ENCODE measurements at places on chromosomes 6 and 20.
A peak's percentile ranks its signal among the peaks of the same experiment; 100 is the strongest.

DNA sequence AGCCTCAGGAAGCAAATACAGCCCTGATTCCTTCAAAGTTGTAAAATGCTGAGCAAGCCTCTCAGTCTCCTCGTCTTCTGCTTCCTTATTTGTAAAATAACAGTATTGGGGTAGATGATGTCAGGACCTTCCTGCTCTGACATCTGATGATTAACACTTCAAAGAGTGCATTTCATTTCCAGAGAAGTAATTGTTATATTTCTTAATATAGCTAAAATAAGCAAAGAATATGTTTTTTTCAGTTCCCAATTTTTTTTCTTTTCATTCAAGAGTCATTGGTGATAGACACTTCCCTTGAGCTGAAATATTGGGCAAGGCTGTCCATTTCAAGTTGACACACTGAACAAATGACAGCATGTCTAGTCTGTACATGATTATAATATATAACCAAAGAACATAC lies 53.4 kb downstream of the SLX4IP start:
- DNase-seq = no peak

DNA sequence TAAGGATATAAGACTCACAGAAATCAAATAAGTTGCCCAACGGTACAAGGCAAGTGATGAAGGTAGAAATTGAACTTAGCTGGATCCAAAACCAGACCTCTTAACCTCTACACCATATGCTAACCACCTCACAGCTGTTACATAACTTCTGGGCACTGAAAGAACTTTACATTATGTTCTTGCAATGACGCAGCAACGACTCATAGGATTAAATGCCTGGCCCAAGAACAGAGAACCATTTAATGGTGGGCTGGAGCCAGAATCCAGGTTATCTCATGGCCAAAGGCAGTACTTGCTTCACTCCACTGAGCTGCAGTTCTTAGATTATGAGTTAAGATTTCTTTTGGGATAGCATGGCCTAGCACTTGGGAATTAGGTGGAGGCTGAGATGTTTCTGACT lies 4.4 kb downstream of the TRMT6 start:
- no peak for DNase-seq

GRCh38 chr6:8904754-8905153 lies 469.4 kb upstream of the SLC35B3 start:
- no peak for DNase-seq

DNA sequence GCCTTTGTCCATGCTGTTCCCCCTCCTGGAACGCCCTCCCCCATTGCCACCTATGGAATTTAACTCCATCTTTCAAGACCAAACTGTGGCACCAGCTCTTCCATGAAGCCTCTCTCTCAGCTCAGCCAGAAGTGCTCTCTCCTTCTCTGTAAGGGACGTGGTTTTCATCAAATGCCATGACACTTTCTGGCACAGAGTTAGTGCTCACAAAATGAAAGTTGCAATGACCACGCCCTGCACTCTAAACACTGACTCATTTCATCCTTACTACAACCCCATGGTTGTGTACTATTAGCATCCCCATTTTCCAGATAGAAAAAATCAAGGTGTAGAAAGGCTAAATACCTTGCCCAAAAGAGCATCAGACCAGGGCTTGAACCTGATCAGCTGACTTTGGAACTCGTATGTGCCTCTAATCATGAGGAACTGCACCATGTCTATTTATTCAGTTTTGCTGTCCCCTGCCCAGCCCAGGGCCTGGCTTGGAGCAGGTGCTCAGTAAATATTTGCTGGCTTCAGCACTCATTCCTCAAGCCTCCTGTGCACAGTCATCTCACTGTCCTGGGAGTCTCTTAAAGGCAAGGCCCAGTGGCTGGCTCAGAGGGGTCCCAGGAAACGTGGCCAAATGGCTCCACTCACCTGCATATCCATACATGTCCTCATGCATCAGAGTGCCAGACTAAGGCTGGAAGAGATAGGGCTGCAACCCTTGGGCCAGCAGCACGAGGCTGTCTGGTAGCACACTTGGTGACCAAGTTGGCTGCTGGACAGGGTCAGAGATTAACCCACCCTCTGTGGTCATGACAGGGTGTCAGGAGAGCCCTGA lies 77.9 kb downstream of the MRPL14 start:
- no peak for DNase-seq

DNA sequence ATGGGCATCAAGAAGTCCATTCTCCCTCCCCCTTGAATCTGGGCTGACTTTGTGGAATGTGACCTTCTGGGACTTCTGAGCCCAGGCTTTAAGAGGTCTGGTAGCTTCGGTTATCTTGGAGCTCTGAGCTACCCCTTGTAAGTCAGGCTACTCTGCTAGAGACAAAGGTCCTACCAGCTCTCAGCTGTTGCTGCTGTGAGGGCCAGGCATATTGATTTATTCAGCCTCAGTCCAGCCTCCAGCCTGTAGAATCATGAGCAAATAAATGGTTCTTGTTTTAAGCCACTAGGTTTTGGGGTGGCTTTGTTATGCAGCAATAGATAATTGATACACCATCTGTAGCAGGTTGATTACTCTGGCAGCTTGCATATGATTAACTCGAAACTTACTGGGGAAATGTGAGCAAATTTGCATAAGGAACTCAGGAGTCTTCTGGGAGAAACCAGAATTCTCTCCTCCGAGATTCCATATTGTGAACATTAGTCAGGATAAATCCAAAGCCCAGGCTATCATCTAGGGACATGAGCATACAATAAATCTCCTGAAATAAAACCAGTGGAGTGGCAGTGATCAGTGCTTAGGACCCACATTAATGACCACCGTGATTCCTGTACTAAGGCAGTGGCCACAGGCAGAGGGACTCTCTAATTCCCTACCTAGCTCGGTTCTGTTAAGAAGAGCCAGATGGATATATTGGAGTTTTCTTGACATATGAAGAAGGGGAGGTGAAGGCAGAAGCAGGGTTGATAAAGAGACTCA lies 336.1 kb downstream of the CDC5L start:
- no peak for DNase-seq

GRCh38 chr6:3775847-3776246 lies 24.3 kb upstream of the PXDC1 start:
- DNase-seq = no peak

GRCh38 chr6:31718265-31718664 lies 3.1 kb downstream of the LY6G6D start:
- no peak for DNase-seq

DNA sequence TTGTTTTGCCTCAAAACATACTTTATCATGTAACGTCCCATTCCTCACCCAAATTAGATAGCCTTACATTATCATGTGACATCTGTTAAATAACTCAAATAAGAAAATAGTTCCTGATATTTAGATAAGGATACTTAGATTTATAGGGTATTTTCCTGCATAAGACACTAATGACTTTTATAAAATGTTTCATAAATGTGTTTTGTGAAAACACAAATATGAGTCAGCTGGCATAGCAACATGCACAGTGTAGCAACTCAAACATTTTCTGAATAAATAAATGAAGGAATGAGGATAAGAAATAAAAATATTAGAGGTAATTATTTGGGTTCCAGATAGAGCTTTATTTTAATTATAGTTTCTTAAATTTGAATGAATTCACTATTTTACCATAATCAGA lies 460.4 kb upstream of the PLCB4 start:
- DNase-seq = no peak

DNA sequence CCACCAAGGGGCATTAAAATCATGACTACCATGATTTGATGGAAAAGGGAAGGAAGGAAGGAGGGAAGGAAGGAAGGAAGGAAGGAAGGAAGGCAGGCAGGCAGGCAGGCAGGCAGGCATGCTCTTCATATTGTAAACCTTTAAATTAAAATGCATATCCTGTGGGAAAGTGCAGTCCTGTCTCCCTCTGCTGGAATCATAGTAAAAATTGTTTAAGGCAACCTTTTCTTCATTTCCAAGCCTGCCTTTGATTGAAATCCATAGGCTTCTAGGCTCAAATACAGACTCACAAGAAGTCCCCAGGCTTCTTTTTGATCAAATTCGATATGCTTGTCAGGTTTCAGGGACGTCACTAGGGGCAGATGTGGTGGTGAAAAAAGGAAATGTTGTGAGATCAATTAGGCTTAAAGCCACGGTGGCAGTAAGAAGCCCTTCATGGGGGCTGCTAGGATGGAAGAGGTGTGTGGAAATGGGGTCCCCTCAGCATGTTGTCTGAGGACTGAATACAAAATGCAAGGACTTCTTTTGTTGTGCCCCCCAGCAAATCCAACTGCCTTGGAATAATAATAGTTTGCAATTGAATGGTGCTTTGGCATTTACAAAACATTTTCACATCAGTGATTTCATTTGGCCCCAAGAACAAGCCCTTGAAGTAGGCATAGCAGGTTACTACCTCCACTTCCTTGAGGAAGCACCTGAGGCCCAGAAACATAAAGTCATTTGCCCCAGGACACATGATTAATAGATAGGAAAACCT lies 25.6 kb upstream of the GABRR1 start:
- no peak for DNase-seq

GRCh38 chr20:63054681-63055240 lies 48.0 kb upstream of the BHLHE23 start:
- no peak for DNase-seq

DNA sequence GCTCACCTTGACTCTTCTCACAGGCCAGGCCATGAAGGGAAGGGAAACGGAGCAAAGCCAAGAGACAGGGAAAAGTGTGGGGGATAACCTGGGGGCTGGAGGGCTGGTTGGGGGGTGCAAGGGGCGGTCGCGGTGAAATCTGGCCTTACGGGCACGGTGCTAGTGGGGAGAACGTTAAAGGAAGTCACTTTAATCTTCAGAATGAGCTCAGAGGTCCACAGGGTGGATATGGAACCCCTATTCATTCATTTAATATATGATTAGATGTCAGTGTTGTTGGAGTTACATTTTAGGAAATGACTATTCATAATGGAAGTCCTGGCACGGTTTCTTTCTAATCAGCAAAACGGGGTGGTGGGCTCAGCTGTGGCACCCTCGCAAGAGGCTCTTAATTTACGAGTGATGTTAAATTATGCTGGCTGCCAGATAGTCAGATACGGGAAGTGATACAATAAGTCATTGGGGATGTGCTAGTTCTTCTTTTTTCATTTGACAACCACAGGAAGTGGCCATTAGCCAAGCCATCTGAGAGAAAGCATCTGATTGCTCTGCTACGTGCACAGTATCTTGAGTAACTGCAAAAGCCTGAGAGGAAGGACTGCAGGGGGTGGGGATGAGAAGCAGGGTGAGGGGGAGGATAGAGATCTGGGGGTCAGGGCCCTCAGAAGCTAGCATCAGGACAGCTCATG lies 253.0 kb downstream of the QKI start:
- peak; percentile 78 for DNase-seq

GRCh38 chr6:159152041-159152440 lies 17.2 kb upstream of the FNDC1 start:
- DNase-seq = no peak

GRCh38 chr6:128870746-128871145 lies 12.2 kb upstream of the LAMA2 start:
- DNase-seq = no peak

GRCh38 chr20:43832096-43832816 lies 82.4 kb upstream of the TOX2 start:
- DNase-seq = no peak

DNA sequence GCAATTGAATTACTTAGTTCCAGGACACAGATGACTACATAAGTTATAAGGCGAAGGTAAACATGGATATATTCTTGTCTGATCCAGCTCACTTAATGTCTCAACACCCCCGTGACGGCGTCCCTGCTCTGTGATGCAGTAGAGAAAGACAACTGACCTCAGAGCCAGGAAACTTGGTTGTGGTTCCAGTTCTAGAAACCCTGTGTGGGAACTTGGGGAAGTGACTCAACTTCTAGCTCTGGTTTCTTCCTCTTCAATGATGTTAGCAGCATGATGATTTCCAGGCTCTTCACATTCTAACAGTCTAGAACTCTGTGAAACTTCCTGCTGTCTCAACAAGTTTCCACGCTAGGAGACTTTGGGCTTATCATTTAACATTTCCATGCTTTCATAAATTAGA lies 18.4 kb downstream of the LAMA4 start:
- no peak for DNase-seq

DNA sequence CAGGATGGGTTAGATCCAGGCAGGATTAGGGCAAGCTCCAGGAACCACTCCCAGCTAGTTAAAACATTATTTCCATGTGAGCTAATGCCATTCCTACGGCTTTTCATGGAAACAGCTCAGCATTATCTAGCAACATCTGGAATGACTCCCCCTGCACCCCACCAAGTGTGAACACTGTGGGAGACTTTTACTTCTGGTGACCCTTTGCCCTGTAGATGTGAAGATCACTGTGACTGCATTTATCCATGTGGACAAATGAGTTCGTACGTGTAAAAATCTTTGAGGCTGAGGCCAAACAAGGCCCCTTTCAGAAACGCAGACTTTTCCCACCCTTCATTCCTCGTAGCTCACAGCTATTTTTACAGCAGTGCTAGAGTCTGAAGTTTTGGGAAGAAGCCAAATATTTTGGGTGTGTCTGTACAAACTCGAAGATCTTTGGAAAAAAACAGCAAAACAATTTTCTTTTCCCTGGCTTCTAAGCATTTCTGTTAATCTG lies 221.8 kb upstream of the SOX4 start:
- DNase-seq = no peak

All from stimulated activated naive B cell treated with anti-CD40 and anti-IgM and Interleukin-4, amounts not matched to agents 10 μg/mL and 1 μg/mL and 100 μg/mL, for 72 hours (primary cell).